BJ (cell line): ENCODE measurements at places on chromosomes 4 and X. TPM values are rescaled to one million over a fixed set of nuclear protein-coding genes. Genes with fewer than 3 reads are reported as not detected.

DNA sequence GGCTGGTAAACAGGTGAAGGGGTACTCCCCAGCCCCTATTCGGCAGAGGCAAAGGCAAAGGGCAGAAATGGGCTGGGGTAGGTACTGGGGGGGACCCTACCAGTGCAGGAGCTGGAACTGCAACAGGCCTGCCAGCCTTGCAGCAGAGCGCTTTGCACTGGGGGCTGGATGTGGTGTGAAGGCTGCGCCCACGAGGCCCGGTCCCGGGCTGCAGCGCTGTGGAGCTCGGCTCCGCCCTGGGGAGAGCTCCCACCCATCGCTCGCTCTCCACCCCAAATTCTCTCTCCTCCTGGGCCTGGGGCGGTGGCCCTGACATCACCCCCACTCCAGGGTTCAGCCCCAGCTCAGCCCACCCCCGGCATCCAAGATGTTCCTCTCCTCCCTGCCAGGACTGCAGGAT, 24.2 kb downstream of the IQSEC2 start:
- DNase-seq: no peak

DNA sequence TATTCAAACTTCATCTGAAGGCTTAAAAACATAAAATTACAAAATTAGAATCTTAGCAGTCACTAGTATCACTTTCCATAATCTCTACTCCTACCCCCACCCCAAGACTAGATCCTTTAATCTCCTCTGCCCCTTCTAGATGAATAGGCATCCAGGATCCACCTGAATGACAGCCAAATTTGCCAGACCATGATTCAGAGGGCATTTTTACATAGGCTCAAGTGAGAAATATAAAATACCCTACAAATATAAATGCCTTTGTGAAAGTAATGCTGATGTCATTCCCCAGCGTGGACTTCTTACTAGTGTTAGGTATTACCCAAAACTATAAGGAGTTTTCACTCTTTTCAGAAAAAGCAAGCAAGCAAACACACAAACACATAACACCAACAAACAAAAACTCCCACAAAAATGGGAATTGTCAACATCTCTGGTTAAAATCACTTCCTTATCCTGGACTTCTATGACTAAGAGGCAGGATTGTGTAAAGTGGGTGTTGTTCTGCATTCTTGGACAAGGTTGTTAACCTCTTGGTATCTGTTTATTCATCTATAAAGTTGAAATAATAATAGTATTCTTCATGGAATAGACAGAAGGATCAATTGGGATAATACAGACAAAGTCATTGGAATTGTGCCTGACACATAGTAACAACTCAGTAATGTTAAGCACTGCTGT, 51.3 kb upstream of the TMPRSS11F start:
- DNase-seq: no peak

- DNase-seq: no peak
Measured at GRCh38 chrX:129058405-129058804, 464.9 kb downstream of the SMARCA1 start.

GRCh38 chr4:27059446-27059845, 198.8 kb downstream of the STIM2 start:
- no peak for DNase-seq

- no peak for DNase-seq
Measured at GRCh38 chrX:799808-800207, 169.2 kb downstream of the SHOX start.

ASB9 gene
- polyA plus RNA-seq: 0.33 and 0.53 TPM in 2 replicates
